Common myeloid progenitor, CD34-positive (primary cell): ENCODE measurements at places on chromosomes 16 and 17.

DNA sequence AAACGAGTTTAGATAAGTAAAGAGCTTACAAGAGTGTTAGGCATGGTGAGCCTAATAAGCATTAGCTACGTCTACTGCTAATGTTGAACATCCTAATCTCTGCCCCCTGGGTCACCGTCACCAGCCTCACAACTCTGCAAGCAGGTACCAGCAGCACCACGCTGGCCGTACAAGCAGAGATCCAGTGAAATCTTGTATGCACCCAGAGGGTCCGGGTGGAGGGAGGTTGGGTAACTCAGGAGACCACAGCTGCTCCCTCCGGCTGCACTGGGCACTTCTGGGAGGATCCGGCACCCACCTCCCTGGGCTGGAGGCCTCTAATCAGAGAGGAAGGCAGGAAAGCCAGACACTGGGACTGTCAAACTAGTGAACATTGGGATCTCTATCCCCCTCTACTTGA, 8.4 kb upstream of the OR1F1 start:
- DNase-seq: no peak

GRCh38 chr16:80208743-80209142, 332.1 kb upstream of the DYNLRB2 start:
- no peak for DNase-seq

GRCh38 chr16:259814-260253, 15.9 kb downstream of the RGS11 start:
- DNase-seq: no peak

GRCh38 chr16:8850279-8850885, 18.4 kb downstream of the CARHSP1 start:
- peak; percentile 47 for DNase-seq

DNA sequence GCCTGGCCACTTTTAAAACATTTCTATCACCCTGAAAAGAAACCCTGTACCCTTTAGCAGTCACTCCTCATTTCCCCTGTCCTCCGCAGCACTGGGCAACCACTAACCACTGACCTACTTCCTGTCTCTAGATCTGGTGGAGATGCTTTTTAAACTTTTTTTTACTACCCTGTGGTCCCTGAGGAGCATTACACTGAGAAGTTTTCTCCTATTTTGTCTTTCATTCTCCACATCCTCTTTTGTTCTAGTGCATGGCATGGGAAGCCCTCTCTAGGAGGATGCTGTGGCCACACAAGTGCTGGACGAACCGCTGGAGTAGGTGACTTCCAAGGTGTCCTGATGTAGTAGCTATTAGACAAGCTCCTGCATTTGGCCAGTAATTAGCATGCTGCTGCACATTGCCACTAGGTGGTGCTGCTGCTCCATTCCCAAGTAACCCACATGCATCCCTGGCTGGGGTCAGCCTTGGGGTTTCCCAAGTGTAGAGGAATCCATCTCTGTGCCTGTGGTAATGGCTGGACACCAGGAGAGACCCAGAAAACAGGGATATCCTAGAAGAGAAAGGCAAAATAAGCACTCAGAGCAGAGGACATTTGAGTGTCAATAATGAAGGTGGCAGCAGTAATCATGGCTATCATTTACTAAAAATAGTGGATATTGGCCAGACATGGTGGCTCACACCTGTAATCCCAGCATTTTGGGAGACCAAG, 143.8 kb upstream of the CRHR1 start:
- DNase-seq: peak; percentile 77

GRCh38 chr17:57132663-57133062, 47.6 kb downstream of the AKAP1 start:
- DNase-seq: no peak

DNA sequence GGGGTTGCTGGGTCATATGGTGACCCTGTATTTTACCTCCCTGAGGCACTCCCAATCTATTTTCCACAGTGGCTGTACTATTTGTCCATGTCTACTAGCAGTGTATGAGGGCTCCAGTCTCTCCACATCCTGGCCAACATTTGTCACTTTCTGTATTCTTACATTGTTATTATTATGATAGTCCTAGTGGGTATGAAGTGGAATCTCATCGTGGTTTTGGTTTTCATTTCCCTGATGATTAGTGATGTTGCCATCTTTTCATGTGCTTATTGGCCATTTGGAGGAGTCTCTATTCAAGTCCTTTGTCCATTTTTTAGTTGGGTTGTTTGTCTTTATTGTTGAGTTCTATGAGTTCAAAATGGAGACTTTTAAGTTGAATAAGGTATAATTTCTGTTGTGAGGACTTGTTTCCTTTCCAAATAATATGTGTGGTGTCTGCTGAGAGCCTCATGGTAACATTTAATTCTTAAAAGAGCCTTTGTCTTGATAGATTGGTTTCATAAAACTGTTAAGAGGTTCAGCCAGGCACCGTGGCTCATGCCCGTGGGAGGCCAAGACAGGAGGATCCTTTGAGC, 108.2 kb downstream of the RPTOR start:
- DNase-seq: no peak

- DNase-seq: no peak
Observed at GRCh38 chr17:75228305-75228704, 22.8 kb downstream of the NUP85 start.
